ENCODE measurements at places on chromosomes 1 and 21. TPM values are rescaled to one million over a fixed set of nuclear protein-coding genes. Genes with fewer than 3 reads are reported as not detected.

DNA sequence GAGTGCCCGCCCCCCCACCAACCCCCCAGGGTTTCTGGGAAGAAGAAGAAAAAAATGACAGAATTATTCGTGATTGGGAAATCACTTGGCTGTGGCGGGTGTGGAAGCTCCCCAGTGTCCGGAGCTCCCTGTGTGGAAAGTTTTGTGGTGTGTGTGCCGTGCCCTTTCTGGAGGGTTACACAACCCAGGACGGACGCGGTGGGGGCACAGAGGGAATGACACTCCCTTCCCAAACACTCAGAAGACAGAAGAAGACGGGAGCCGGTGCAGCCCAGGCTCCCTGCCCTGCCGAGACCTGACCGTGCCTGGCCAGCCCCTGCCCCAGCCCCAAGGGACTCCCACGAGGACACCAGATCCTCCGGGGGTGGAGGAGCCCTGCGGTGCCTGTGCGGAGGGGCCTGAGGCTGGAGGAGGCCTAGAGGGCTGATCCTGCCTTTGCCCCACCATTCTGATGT is 33.0 kb upstream of the ADARB1 start:
- DNase-seq, result no peak

DNA sequence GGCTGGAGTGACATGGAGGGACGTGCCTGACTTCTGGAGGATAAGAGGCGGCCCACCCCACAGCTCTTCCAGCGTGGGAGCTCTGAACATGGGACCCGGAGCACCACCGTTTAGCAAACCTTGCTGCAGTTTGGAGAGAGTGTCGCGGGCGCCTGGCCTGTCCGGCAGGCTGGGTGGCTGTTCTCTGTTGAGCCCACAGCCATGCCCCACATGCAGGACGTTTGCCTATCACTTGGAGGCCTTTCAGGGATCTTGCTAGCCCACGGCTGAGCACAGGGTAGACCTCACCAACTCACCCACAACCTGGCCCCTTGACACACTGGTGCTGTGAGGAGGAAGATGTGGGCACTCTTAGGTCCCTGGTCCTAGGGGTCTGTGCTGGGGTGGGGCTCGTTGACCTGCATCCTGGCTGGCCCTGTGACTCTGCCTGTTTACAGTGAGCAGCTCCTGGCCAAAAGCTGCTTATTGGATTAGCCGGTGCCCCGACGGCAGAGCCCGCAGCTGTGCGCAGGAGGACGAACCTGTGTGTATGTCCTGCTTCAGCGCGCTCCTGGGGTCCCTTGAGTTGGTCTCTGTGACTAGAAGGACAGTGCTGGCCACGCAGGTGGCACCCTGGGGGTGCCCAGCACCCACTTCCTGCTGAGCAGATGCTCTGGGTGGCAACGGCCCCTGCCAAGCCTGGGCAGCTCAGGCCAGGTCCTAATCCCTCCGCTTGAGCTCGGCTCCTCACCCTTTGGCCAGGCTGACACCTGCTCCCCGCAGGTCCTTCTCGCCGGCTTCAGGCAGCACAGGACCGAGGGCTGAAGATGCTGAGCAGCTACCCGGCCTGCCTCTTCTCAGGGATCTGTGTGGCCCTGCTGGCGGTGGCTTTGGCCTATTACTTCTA is 72.4 kb upstream of the TRAPPC10 start:
- no peak for DNase-seq

DNA sequence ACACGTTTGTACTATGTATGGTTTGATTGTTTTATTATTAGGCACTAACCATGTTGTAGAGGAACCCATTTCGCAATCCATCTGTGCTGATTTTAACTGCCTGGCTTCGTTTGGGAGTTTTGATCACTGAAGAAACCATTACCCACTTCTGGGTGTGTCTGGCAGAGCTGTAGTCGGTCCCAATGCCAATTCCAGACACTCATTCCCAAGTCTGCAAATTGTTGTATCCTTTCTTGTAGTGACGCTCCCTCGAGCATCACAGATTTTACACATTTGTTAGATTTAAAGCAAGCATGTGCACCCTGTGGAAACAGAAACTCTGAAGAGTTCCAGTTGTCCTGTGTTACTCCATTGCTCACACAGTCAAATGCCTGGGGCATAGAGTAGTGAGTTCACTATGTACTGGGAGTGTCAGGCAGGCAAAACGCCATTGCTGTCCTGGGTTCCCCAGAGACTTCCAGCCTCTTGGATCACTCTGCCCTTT is 31.0 kb upstream of the EFCAB14 start:
- no peak for DNase-seq

- no peak for DNase-seq
Observed at GRCh38 chr1:200228486-200228885, 181.3 kb downstream of the ZNF281 start.

OR10R2 gene
- not detected for total RNA-seq

CAMSAP2 gene
- total RNA-seq, result 16.7 TPM

DNA sequence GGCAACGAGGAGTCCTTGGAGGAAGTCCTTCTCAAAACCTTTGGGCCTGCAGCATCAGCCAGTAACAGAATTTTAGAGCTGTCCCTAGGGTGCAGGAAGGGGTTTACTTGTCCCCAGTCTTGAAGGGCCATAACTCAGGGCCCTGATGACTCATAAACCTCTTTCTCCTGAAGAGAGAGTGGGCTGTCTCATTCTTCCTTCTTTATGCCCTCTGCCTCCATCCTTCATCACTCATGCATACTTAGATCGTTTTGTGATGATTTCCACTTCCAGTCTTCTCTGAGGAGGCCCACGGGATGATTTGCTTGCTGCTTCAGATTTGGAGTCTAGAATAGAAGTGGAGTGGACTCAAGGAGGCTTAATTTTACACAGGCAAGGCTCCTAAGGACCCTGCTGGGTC is 60.2 kb downstream of the NDUFS5 start:
- DNase-seq, result no peak

GREM2 gene
- total RNA-seq, result 11.6 TPM
